ENCODE measurements at places on chromosomes 5 and 9. TPM values are rescaled to one million over a fixed set of nuclear protein-coding genes. Genes with fewer than 3 reads are reported as not detected.

The MEIKIN gene
- total RNA-seq: not detected

The HTR1A gene
- not detected for total RNA-seq

The CBY3 gene
- total RNA-seq: not detected

The PKD2L2 gene
- 4.5 TPM for total RNA-seq

The ANXA6 gene
- 234 TPM for total RNA-seq

The STING1 gene
- total RNA-seq: 7.1 TPM

The NEUROG1 gene
- total RNA-seq: not detected

The HRH2 gene
- total RNA-seq: 0.74 TPM

The PCDHB16 gene
- total RNA-seq: 0.94 TPM

The WNT8A gene
- not detected for total RNA-seq

The CD180 gene
- 0.36 TPM for total RNA-seq

The FOXI1 gene
- total RNA-seq: not detected

The GPR107 gene
- total RNA-seq: 18.2 TPM

The EGFL7 gene
- 48.6 TPM for total RNA-seq

The LTC4S gene
- 6.7 TPM for total RNA-seq

The CCDC183 gene
- not detected for total RNA-seq

The CNTLN gene
- 2.0 TPM for total RNA-seq

The FAM221B gene
- total RNA-seq: not detected

The ZDHHC11 gene
- total RNA-seq: 1.8 TPM

The HMCN2 gene
- 7.7 TPM for total RNA-seq

The NKD2 gene
- not detected for total RNA-seq

The TERT gene
- total RNA-seq: not detected

The IL5 gene
- total RNA-seq: not detected

All from psoas muscle (tissue), 8 donors.